Activated B cell treated with CpG ODN at 0.5 μM for 24 hours (primary cell): ENCODE measurements at places on chromosomes 12 and 14. TPM values are rescaled to one million over a fixed set of nuclear protein-coding genes. Genes with fewer than 3 reads are reported as not detected.

INHBC gene
- total RNA-seq: 0.10 TPM in 1 of 2 replicates, not detected in the other

TRPV4 gene
- total RNA-seq: not detected in 2 replicates

IL22 gene
- not detected in 2 replicates for total RNA-seq

GLS2 gene
- total RNA-seq: 2.6 and 3.5 TPM in 2 replicates

INSM2 gene
- not detected in 2 replicates for total RNA-seq

CIDEB gene
- 9.2 and 9.4 TPM in 2 replicates for total RNA-seq

NAA25 gene
- total RNA-seq: 43.5 and 52.7 TPM in 2 replicates

FAM181A gene
- total RNA-seq: not detected in 2 replicates

BCL11B gene
- 0.10 and 0.13 TPM in 2 replicates for total RNA-seq

SLC25A47 gene
- not detected in 2 replicates for total RNA-seq

KRT77 gene
- not detected in 2 replicates for total RNA-seq

SYNJ2BP gene
- total RNA-seq: 14.3 and 16.5 TPM in 2 replicates

SSTR1 gene
- total RNA-seq: not detected in 2 replicates

SIX4 gene
- total RNA-seq: not detected in 2 replicates

KRT73 gene
- not detected in 2 replicates for total RNA-seq

SLC39A2 gene
- total RNA-seq: 0.38 TPM in 1 of 2 replicates, not detected in the other
